ENCODE measurements at places on chromosomes 7 and 10. TPM values are rescaled to one million over a fixed set of nuclear protein-coding genes. Genes with fewer than 3 reads are reported as not detected.

GRCh38 chr10:86282664-86283465, 83.7 kb downstream of the GRID1 start:
- no peaks in the 10 kb centered on the region for H3K36me3 ChIP-seq
- H3K4me3 ChIP-seq, result no peak overlapping the region
- H3K4me1 ChIP-seq, result peaks cover 14% of the 10 kb centered on the region

SORCS1 gene
- 11.4 TPM for total RNA-seq

GRCh38 chr7:157538321-157538720, 201.5 kb downstream of the DNAJB6 start:
- H3K4me3 ChIP-seq, result no peak overlapping the region
- peaks cover 37% of the 10 kb centered on the region for H3K36me3 ChIP-seq
- no peak for DNase-seq
- H3K4me1 ChIP-seq, result peaks cover 22% of the 10 kb centered on the region
- H3K27ac ChIP-seq, result no peak overlapping the region

- H3K4me1 ChIP-seq, result peaks cover 5% of the 10 kb centered on the region
- DNase-seq, result no peak
- H3K36me3 ChIP-seq, result no peaks in the 10 kb centered on the region
Measured at GRCh38 chr10:122019414-122019975, 30.5 kb downstream of the TACC2 start.

DNA sequence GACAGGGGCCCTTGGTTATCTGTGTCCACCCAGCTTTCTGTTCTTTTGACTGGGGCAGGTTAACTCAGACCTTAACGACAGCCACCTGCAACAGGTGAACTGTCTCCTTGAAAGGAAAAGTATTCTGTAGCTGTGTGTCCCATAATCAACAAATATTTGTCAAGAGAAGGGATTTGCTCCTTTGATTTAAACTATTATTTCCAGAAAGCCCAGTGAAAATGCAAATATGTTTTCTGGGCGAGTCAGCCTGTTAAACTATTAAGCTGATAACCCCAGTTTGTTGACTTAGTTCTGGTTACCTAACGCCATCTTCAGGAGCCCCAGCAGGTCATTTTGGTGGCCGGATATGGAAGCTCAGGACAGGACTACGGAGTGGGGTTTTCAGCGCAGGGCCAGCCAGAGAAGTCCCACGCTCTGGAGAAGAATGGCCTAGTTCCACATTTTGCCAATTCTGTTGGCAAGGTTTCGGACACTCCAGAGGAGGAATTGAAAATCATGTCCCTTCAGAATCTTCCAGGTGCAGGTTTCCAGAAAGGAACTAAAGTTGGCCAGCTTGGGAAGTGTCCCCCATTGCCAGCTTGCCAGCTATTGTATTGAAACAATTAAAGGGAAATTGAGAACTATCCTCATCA, 54.5 kb downstream of the ADRA2A start:
- H3K36me3 ChIP-seq, result no peaks in the 10 kb centered on the region
- H3K27ac ChIP-seq, result no peak overlapping the region
- no peak overlapping the region for H3K4me3 ChIP-seq

- no peak overlapping the region for H3K4me3 ChIP-seq
- no peak for DNase-seq
- H3K4me1 ChIP-seq, result no peaks in the 10 kb centered on the region
- H3K36me3 ChIP-seq, result no peaks in the 10 kb centered on the region
- H3K27ac ChIP-seq, result no peak overlapping the region
Measured at GRCh38 chr10:114648368-114648767, 9.7 kb downstream of the ABLIM1 start.

DNA sequence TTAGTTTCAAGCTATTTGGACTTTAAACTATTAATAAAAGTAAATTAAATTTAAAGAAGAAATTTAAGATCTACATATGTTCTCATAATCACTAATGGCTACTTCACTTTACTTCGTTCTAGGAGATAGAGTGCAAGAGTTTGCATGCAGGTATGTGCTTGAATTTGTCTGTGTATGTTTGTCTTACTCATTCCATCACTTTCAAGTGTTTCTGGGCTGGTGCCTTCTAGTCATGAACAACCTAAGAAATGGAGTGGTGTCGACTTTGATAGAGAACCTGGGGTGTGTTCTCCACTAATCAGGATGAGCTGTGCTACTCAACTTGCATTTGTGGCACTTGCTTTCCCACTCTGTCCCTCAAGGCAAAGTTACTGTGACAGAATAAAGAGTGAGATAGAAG, 169.9 kb downstream of the KCND2 start:
- no peaks in the 10 kb centered on the region for H3K36me3 ChIP-seq
- no peak overlapping the region for H3K4me3 ChIP-seq
- no peaks in the 10 kb centered on the region for H3K4me1 ChIP-seq
- no peak for DNase-seq
- no peak overlapping the region for H3K27ac ChIP-seq

DNA sequence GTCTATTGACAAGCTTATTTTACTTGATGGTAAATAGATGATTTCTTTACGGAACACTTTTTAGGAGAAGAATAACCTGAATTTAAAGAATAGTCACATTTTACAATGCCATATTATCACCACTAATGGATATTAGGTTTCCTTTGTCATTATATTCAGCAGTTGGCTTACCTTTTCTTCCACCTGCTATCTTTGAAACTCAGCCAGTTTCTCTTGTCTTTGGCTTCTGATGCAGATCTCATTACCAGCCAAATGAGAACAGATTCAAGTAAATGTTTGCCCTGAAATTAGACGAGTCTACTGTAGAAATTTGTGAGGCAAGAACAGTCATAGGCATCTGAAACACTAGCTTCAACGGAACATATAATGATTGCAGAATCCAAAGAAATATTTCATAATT, 85.5 kb upstream of the OIT3 start:
- no peak overlapping the region for H3K4me3 ChIP-seq
- no peaks in the 10 kb centered on the region for H3K36me3 ChIP-seq
- DNase-seq, result peak; percentile 43
- no peak overlapping the region for H3K27ac ChIP-seq
- no peaks in the 10 kb centered on the region for H3K27me3 ChIP-seq
- no peaks in the 10 kb centered on the region for H3K4me1 ChIP-seq

DNA sequence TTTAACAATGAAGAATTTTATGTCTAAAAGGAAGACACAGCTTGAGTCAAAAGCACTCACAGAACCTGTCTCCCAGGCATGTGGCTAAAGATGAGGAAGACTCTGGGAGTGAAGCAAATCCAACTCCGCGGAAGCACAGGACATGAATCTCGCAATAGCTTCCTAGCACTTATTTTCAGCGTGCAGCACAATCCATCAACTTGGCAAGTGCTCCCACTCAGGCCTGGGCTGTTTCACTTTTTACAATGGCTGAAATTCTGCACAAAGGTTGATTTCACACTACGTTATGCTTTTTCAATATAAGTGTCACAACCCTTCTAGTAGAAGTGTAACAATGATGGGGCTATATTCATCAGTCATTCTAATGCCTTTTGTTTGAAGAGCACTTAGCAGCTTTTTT, 180.2 kb downstream of the XPNPEP1 start:
- H3K4me1 ChIP-seq, result no peaks in the 10 kb centered on the region
- no peak overlapping the region for H3K4me3 ChIP-seq
- no peak overlapping the region for H3K27ac ChIP-seq
- H3K36me3 ChIP-seq, result no peaks in the 10 kb centered on the region
- H3K27me3 ChIP-seq, result no peaks in the 10 kb centered on the region

CTAGE15 gene
- total RNA-seq, result 0.50 TPM

GRCh38 chr10:124626759-124627380, 117.3 kb downstream of the FAM53B start:
- H3K27me3 ChIP-seq, result no peaks in the 10 kb centered on the region
- no peak overlapping the region for H3K4me3 ChIP-seq
- peaks cover 82% of the 10 kb centered on the region for H3K4me1 ChIP-seq
- peaks cover 55% of the 10 kb centered on the region for H3K36me3 ChIP-seq
- no peak for DNase-seq

DNA sequence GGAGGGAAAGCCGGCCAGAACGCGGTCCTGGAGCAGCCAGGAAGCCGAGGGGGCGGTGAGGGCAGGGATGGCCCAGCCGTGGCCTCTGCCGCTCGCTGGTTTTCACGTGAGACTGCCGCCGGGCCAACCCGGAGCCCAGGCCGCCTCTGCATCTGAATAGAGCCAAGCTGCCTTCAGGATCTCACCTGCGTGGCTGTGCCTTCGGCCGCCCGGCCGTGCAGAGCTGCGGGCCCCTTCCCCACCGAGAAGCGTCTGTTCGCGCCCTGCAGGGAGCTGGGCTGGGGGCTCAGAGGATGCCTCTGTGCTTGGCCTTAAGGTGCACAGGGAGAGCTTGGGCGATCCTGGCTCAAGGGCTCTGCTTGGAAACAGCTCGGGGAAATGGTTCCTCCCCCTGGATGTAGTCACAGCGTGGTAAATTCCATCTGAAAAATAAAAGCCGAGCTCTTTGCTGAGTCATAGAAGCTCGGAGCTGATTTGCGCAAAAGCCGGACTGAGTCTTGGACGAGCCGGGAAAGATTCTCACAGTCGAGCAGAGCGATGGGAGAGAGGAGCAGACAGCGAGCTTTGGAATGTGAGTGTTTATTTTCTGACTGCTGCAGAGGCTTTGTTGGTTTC, at the start of gene JAKMIP3:
Gene JAKMIP3 (plus strand): TSS at position 456 of the 615 bp plus-strand sequence. CDS start 38,863 bp downstream, outside the sequence.
- H3K27me3 ChIP-seq, result no peaks in the 10 kb centered on the region
- peaks cover 3% of the 10 kb centered on the region for H3K36me3 ChIP-seq
- H3K4me3 ChIP-seq, result peak within 1 kb of the TSS; percentile 16

CDHR1 gene
- total RNA-seq, result 5.4 TPM

ARHGEF35 gene
- 2.6 TPM for total RNA-seq

- no peak overlapping the region for H3K4me3 ChIP-seq
- no peak overlapping the region for H3K27ac ChIP-seq
- DNase-seq, result peak; percentile 53
- H3K36me3 ChIP-seq, result no peaks in the 10 kb centered on the region
- no peaks in the 10 kb centered on the region for H3K27me3 ChIP-seq
Measured at GRCh38 chr10:46304062-46304461, 17.3 kb downstream of the ANTXRL start.

KNDC1 gene
- total RNA-seq, result 8.3 TPM

BLVRA gene
- 22.6 TPM for total RNA-seq

DNA sequence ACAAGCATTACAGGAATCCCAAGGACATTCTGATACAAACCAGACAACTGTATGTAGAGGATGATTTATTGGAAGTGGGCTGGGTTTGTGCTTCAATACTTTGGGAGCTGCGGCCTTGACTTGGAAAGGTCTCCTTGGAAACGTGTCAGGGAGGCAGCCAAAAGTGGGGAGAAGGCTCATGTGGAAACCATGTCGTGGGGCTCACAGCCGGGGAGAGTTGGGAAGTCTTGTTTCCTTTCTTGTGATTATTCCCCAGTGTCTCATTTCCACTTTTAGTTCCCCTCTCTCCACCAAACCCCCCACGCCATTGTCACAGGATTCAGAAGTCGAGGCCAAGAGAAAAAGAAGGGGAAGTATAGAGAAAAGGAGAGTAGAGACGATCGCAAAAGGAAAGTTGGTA, 53.9 kb upstream of the SFMBT2 start:
- no peaks in the 10 kb centered on the region for H3K36me3 ChIP-seq
- no peak for DNase-seq
- H3K27ac ChIP-seq, result no peak overlapping the region
- peaks cover 13% of the 10 kb centered on the region for H3K4me1 ChIP-seq

DNA sequence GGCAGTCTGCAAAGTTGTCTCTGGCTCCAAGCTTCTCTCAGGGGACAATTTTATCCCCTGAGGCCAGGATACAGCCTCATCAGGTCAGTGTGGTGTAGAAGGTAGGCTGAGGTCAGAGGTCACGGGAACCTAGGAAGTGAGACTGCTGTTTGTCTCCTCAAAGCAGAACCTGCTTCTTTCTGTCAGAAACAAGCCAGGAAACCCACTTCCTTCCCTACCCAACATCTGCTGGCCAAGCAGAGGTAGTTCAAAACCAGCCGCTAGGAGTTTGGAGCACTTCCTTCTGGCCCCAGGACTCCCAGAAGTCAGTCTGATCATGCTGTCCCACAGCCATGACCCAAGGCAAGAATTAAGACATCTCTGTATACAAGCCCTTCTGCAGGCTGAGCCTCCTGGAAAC, 12.2 kb downstream of the CLRN3 start:
- H3K4me3 ChIP-seq, result no peak overlapping the region
- H3K4me1 ChIP-seq, result peaks cover 3% of the 10 kb centered on the region
- peak overlapping the region; percentile 16 for H3K27ac ChIP-seq

DNA sequence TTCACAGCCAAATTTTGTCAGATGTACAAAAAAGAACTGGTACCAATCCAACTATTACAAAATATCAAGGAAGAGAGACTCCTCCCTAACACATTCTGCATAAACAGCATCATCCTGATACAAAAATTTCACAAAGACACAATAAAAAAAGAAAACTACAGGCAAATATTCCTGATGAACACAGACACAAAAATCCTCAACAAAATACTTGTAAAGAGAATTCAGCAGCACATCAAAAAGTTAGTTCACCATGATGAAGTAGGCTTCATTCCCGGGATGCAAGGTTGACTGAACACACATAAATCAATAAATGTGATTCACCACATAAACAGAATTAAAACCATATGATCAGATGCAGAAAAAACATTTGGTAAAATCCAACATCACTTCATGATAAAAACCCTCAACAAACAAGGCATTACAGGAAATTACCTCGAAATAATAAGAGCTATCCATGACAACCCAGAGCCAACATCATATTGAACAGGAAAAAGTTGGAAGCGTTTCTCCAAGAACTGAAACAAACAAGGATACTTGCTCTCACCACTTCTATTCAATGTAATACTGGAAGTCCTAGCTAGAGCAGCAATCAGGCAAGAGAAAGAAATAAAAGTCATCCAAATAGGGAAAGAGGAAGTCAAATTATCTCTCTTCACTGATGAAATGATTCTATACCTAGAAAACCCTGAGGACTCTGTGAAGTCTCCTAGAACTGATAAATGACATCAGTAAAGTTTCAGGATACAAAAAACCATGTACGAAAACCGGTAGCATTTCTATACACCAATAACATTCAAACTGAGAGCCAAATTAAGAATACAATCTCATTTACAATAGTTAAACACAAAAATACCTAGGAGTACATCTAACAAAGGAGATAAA, 223.1 kb downstream of the REEP3 start:
- no peak overlapping the region for H3K27ac ChIP-seq
- no peak for DNase-seq
- H3K4me3 ChIP-seq, result no peak overlapping the region
- no peaks in the 10 kb centered on the region for H3K36me3 ChIP-seq
- no peaks in the 10 kb centered on the region for H3K4me1 ChIP-seq
- H3K27me3 ChIP-seq, result no peaks in the 10 kb centered on the region

GRCh38 chr10:121668314-121669027, 70.2 kb upstream of the FGFR2 start:
- peak overlapping the region; percentile 65 for H3K27ac ChIP-seq
- H3K4me3 ChIP-seq, result no peak overlapping the region
- peaks cover 18% of the 10 kb centered on the region for H3K4me1 ChIP-seq
- DNase-seq, result no peak
- no peaks in the 10 kb centered on the region for H3K27me3 ChIP-seq

DGKI gene
- 21.5 TPM for total RNA-seq

SH2B2 gene
- total RNA-seq, result 4.6 TPM

DNA sequence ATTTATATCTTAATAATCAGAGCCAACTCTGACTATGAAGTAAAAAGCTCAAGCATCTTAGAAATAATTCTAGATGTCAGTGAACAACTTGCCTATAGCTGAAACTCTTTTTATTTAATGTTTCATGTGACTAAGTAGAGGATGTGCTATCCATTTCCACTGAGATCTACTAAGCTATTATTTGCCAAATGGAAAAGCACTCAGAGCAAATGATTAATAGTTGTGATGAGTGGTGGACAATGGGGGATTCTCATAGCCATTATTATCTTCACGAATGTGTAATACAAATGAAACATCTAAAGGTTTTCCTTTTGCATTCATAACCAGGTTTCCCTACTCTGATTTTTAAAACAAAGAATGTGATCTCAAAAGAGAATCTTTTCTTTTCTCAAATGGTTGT, 126.6 kb upstream of the GNAI1 start:
- no peaks in the 10 kb centered on the region for H3K36me3 ChIP-seq
- DNase-seq, result no peak
- no peak overlapping the region for H3K4me3 ChIP-seq
- no peaks in the 10 kb centered on the region for H3K4me1 ChIP-seq
- H3K27me3 ChIP-seq, result no peaks in the 10 kb centered on the region
- H3K27ac ChIP-seq, result no peak overlapping the region

RPEL1 gene
- total RNA-seq, result not detected
